Purkinje cell (primary cell): ENCODE measurements at places on chromosomes 7 and 10. TPM values are rescaled to one million over a fixed set of nuclear protein-coding genes. Genes with fewer than 3 reads are reported as not detected.

CDHR3 gene
- 3.6 and 4.5 TPM in 2 replicates for polyA plus RNA-seq

EPDR1 gene
- 59.1 and 64.7 TPM in 2 replicates for polyA plus RNA-seq

PRKAR2B gene
- polyA plus RNA-seq: 55.7 and 56.7 TPM in 2 replicates

STK31 gene
- not detected in 2 replicates for polyA plus RNA-seq

DENND2A gene
- 0.99 and 1.4 TPM in 2 replicates for polyA plus RNA-seq

SFTPD gene
- polyA plus RNA-seq: 2.0 and 3.8 TPM in 2 replicates

CPEB3 gene
- 22.4 and 23.4 TPM in 2 replicates for polyA plus RNA-seq

HOXA13 gene
- not detected in 2 replicates for polyA plus RNA-seq

LIPM gene
- polyA plus RNA-seq: not detected in 2 replicates

OR2A1 gene
- polyA plus RNA-seq: not detected in 2 replicates

HMX2 gene
- not detected in 2 replicates for polyA plus RNA-seq

PLXDC2 gene
- 98.7 and 105 TPM in 2 replicates for polyA plus RNA-seq

OR2A12 gene
- not detected in 2 replicates for polyA plus RNA-seq
